ENCODE measurements at places on chromosomes 16 and 17.

DNA sequence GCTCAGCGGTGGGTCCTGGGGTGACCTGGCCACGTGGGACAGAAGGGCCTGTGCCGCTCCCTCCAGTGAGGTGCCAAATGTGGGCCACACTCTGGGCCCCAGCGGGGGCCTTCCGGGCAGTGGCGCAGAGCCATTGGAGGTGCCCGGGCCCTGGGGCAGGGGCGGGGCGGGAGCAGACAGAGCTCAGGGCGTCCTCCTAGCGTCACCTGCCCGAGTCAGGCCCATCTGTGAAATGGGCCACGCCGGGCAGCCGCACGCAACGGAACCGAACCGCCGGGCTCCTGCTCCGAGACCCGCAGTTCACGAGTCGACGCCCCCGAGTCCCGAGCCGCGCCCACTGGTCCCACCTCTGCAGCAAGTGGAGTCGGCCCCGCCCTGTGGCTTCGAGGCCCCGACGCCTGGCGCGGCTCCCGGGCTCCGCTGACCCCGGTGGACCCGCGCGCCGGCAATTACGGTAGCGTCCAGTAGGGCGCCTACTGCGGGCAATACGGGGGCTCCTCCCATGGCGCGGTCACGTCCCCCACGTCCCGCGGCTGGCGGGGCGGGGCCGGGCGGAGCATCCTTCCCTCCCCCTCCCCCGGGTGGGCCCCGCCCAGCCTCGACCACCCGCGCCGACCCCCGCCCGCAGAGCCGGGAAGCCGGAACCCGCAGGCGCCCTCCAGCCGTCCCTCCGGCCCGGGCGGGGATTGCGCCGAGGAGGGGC is 1.9 kb downstream of the SLC16A3 start:
- no peak for DNase-seq

- DNase-seq = no peak
Observed at GRCh38 chr16:2614761-2615191, 67.5 kb upstream of the KCTD5 start.

GRCh38 chr16:637081-638018 is 1.2 kb upstream of the METTL26 start:
- DNase-seq = peak; percentile 77

DNA sequence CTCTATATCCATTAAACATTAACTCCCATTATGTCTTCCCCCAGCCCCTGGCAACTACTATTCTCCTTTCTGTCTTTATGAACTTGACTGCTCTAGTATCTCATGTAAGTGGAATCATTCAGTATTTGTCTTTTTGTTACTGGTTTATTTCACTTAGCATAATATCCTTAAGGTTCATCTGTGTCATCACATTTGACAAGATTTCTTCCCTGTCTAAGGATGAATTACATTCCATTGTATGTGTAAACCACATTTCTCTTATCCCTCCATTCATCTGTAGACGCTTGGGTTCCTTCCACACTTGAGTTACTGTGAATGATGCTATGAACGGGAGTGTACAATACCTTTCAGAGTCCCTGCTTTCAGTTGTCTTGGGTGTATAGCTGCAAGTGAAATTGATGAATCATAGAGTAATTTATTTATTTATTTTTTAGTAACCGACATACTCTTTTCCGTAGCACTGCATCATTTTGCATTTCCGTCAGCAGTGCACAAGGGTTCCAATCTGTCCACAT is 399.7 kb upstream of the RBFOX1 start:
- DNase-seq = no peak

- no peak for DNase-seq
Observed at GRCh38 chr16:86988920-86989696, 328.1 kb downstream of the C16orf95 start.

DNA sequence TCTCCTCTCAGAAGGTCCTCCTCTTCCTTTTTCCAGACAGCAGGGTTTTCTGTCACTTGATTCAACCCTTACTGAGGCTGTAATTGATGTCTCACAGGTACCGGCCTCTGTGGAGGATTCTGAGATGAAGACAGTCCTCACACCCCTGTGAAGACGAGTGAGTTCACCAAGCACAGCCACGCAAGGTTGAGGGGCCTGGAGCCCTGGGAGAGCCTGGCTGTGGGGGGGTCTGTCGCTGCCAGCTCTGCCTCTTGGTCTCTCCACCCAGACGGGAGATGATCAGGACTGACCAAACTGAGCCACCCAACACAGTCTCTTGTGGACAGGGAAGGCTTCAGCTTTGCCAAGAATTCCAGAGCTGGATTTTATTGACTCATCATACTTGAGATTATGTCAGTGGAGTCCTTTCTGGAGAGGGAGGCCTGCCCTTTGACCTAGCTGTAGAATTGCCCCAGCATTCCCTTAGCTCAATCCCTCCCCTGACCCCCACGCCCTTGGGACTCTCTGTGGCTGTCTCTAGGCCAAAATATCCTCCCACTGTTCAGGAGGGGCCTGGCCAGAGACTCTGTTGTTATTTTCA is 51.1 kb upstream of the CRHR1 start:
- DNase-seq = no peak

DNA sequence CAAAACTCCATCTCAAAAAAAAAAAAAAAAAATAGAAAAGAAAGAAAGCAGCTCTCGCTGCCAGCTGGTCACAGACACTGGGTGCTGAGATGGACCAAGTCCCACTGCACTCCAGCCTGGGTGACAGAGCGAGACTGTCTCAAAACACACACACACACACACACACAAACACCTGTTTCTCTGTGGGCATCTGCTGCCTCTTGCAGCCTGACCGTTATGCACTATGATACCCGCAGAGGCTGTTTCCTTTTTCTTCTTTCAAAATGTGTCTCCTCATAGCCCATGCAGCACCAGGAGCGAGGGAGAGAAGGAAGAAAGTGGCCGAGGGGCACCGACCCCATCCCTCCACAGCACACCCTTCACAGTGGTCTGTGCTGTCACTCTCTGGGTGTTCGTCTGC is 36.9 kb upstream of the KLHDC4 start:
- no peak for DNase-seq

GRCh38 chr17:67467500-67468455 is 90.7 kb downstream of the PITPNC1 start:
- no peak for DNase-seq

- no peak for DNase-seq
Observed at GRCh38 chr17:64580384-64581315, 73.9 kb downstream of the CEP95 start.

- no peak for DNase-seq
Observed at GRCh38 chr17:72614871-72615626, 477.4 kb downstream of the SLC39A11 start.

- no peak for DNase-seq
Observed at GRCh38 chr17:17724307-17725010, 43.2 kb downstream of the RAI1 start.

GRCh38 chr16:71758293-71758760 is 33.8 kb upstream of the PHLPP2 start:
- no peak for DNase-seq

GRCh38 chr17:27956601-27957445 is 63.7 kb upstream of the LYRM9 start:
- no peak for DNase-seq

DNA sequence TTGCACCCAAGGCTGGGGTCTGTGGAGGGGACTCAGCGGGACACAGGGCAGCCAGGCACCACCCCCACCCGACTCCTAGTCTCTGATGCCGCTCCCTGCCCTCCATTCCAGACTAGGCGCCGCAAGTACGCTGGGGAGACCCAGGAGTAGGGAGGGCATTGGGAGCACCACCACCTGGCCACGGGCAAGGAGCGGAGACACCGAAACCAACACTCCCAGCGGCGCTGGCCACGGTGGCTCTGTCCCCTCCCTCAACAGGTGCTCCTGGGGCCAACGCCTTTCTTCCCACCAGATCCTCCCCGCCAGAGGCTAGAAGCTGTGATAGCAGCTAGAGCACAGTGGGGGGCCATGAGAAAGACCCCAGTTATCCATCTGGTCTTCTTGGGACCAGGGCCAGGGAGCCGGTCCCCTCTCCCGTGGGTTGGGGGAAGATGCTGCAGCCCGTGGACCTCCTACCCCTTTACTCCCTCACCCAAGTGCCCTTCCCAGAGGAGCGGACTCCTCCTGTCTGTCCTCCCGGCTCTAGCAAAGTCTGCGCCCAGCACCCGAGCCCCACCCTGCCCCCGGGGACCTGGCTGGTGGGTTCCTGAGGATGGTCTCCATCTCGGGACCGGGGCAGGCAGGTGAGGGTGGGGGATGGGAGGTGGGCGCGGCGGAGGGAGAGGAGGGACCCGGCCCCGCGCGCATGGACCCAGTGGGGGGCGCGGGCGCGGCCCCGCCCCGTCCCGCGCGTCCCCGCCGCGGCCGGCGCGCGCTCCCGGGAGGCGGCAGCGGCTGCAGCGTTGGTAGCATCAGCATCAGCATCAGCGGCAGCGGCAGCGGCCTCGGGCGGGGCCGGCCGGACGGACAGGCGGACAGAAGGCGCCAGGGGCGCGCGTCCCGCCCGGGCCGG is at the start of gene SYNGR3:
Gene SYNGR3, plus strand, starts transcription at position 762 of the 892 bp plus-strand sequence. CDS start 133 bp downstream, outside the sequence.
- DNase-seq = no peak

GRCh38 chr17:16150251-16150856 is 65.0 kb downstream of the NCOR1 start:
- no peak for DNase-seq

- peak; percentile 43 for DNase-seq
Observed at GRCh38 chr16:1825864-1826690, 548 bp downstream of the HAGH start.

DNA sequence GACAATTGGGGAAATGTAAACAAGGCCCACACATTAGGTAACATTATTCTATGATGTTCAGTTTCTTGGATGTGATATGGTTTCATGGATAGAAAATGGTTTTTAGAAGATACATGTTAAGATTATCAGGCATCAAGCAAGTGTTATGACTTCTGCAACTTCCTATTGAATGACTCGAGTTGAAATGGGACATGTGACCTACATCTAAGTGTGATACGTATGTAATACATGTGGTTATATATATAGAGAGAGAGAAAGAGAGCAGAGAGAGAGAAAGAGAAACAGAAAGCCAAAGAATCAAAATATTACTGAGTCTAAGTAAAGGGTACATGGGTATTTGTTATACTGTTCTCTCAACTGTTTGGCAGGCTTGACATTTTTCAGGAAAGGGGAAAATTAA is 1.7 kb downstream of the TMEM170A start:
- no peak for DNase-seq

DNA sequence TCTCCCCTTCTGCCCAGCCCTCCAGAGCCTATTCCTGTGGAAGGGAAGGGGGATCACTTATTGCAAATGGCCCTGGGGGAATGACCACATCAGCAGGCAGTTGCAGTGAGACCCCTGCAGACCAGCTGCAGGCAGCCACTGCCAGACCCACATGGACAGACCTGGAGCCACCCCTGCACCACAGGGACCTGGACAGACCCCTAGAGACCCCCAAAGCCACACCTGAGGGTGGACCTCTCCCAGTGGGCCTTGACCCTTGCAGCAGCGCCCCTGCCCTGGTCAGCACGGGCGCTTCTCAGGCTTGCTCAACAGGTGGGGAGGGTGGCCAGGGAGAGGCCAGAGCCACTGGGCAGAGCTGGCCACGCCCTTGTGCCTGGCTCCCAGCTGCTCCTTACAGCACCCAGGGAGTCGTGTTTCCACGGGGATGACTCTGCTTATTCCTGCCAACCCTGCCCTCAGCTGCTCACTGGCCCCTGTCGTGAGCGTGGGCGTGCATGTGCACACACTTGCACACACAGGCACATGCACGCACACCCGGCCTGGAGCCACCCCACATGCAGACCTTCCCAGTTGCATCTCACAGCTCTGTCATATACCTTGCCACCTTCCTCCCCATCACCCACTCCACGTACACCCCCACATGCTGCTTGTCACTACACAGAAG is 1.3 kb upstream of the SCN4A start:
- no peak for DNase-seq

- DNase-seq = no peak
Observed at GRCh38 chr16:49788986-49789385, 66.9 kb downstream of the ZNF423 start.

DNA sequence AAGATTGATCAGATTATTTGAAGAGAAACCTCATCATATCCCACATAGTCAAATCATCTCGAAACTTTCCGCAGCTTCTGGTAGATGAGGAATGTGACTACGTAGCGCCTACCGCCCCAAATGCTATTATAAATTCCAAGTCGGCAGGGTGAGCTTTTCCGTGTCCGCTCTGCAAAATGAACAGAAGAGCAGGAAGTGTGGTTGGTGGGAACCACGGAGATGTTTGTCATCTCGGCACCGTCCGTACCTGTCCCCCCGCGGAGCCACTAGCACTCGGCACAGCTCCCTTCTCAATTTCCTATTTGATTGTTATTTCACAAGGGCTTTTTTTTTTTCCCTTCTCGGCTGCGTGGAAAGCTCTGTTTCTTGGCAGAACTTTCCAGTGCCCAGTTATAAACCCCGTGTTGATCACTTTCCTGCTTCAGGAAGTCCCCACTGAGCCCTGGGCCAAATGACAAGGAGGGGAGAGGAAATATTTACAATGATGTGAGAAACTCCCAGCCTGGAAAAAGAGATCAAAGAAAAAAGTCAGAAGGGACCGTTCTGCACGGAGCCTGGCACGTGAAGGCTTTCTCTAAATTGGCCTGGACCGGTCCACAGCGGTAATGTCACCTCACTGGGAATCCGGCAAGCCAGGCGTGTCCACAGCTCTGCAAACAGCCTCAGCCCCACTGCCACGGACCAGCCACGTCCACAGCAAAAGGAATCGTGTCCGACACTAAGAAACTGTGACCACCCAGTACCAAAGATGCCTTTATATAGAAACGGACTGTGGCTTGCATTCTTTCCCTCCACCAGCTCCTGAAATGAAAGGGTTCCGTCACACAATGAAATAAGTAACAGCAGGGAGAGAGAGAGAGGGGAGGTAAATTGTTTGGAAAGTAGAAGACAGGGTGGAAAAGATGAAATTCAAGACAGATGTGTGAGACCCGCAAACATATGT is 65.0 kb downstream of the MRM3 start:
- no peak for DNase-seq

DNA sequence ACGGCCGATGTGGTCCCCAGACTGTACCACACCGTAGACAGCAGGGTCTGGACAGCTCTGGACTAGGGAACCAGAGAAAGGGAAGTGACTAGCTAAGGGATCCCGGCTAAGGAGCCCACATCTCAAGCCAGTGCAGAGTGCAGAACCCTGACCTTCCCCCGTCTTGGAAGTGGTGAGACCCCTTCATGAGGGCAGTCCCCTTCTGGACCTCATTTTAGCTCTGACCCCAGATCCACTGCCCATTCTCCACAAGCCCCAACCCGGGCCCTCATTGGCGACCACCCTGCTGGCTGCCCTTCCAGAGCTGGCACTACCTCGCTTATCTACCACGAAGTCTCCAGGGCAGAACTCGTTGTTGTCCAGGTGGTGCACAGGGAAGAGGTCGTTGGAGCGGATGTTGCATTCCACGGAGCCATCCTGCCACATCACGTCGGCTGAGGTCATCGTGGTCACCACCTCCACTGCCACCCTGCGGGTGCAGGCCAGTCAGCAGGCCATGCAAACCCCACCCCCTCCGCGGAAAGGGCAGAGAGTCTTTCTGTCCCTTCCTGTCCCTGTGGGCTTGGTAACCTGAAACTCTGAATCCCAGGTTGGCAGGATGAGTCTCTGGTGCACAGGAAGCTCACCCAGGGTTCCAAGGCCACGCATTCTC is 14.2 kb downstream of the SPHK1 start:
- no peak for DNase-seq

- DNase-seq = no peak
Observed at GRCh38 chr16:678858-679813, 1.1 kb upstream of the STUB1 start.

- no peak for DNase-seq
Observed at GRCh38 chr17:77585142-77585860, 373.2 kb upstream of the TNRC6C start.

Measured in stimulated activated CD8-positive, alpha-beta memory T cell treated with anti-CD3 and anti-CD28 coated beads, Interleukin-4, amount 100 ng/mL, for 1 hour (primary cell).